ENCODE measurements at places on chromosomes 7 and 10. TPM values are rescaled to one million over a fixed set of nuclear protein-coding genes. Genes with fewer than 3 reads are reported as not detected.

GRCh38 chr10:34507217-34507616 is 307.9 kb downstream of the PARD3 start:
- DNase-seq, result no peak

- no peak for DNase-seq
These were observed 80.4 kb downstream of the PPP1R3C start for GRCh38 chr10:91552274-91553095.

DNA sequence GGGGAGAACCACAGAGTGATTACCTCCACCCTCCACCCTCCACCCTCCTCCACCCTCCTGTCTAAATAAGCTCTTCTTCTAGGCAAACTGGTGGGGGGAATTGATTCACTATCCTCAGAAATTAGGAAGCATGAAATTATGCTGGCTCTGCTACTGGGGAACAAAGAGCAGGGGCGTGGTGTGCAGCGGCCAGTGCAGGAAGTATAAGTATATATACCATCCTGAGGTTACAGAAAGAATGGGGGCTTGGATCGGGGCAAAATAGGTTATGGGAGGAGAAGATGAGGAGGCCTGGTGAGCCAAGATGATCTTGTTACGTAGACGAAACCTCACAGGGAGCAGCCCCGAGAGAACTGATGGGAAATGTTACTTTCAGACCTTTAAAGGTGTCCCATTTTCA is 49.1 kb downstream of the SYPL1 start:
- DNase-seq, result no peak

DNA sequence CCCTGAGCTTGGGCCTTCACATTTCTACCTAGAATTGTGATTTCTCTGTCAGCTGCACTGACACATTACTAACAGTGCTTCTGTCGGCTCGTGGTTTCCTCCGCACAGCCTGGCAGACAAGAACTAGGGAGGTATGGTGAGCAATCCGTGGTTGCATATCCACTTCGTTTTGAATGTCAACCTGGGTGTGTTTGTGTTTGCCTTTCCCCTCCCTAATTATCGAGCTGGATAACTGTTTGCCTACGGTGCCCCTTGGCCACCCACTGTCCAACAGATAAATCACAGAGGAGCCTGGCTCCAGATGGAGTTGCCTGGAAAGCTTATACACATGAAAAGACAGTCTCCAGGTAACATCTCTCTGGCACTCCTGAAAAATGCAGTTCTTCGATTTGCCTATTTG is 228.8 kb downstream of the TRIL start:
- peak; percentile 40 for DNase-seq

GRCh38 chr7:51949726-51950644 is 633.4 kb upstream of the COBL start:
- DNase-seq, result no peak

DNA sequence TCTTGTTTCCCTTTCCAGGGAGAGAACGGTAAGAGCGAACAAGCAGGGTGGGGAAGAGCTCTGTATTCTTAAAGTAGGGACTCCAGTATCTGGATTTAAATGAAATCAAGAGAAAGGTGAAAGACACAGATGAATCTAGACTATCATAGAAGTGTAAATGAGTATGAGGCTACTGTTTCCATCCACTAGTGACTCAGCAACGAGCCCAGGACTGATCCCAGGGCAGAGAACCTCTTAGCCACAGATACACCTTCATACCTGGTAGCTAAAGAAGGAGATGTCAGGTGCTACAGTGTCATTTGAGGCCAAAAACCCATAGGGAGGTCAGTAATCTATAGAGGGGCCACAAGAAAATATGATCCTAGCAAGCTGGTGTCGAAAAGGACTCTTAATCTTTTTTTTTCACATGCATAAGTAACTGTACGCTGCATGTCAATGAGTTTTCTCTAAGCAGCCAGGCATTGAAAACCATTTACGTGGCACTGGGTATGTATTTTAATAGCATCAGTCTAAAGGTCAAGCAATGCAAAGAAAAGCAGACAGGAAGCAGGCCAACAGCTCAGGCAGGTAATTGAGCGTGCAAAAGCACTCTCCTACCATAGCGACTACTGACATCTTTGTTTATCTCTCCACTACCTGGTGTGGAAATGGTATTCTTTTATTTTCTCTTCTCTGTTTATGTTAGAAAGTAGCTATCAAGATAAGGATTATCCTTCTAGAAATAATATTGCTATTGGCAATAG is 91.5 kb upstream of the EGR2 start:
- no peak for DNase-seq

GRCh38 chr7:106337754-106338153 is 53.0 kb upstream of the NAMPT start:
- no peak for DNase-seq

GRCh38 chr7:30723776-30724175 is 28.2 kb upstream of the INMT start:
- DNase-seq, result no peak

GRCh38 chr10:87585565-87586514 is 73.8 kb upstream of the PAPSS2 start:
- DNase-seq, result no peak

- DNase-seq, result no peak
These were observed 3.0 kb upstream of the UPF2 start for GRCh38 chr10:12045596-12045995.

GRCh38 chr10:3833046-3833445 is 48.0 kb upstream of the KLF6 start:
- DNase-seq, result no peak

DNA sequence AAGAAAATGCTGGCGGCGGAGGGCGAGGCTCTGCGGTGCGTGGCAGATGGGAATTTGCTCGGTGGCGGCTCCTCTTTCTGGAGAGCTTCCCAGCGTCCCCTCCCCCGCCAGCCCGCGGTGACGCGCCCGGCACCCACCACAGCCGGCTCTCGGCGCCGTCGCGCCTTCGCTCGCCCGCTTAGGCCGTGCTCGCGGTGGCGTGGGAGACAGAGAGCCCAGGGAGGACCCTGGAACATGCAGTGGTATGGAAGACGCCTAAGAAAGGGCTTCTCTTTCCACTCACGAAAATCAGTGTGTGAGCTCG is 576 bp upstream of the CSGALNACT2 start:
- peak; percentile 65 for DNase-seq

DNA sequence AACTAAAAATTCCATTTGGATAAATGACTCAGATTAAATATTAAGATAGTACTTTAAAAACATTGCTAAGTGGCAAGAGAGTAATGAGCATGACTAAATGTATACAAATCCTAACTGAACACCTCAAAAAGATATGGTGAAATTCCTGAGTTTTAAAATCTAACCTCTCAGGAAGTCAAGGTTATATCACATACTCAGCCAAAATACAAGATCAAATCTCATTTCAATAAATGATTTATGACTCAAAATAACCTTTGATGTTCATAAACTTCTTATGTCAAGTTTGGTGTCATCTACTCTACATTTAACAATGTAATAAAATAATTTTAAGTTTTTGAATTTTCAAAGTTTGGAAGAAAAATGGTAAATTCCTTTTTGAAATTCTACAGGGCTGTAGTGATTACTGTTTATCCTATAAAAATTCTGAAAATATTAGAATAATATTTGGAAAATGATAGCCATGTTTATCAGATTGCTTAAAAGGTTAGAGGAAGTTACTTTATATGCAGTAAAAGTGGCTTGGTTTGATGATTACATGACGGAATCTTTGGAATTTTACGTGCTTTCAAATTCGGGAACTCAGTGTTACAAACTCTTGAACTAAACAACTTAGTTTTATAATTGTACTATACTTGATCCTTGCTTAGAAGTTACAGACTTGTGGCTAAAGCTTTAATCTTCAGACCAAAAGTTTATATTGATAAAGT is 43.7 kb downstream of the ASZ1 start:
- no peak for DNase-seq

Gene IQUB
- not detected for total RNA-seq

Gene HBP1
- 47.8 TPM for total RNA-seq

Gene PLEKHS1
- not detected for total RNA-seq

Gene SPDYE18
- not detected for total RNA-seq

Measured in G401 (cell line).